ENCODE measurements at places on chromosomes 12 and 14.

GRCh38 chr12:47145188-47145587, 65.4 kb upstream of the AMIGO2 start:
- DNase-seq = no peak

DNA sequence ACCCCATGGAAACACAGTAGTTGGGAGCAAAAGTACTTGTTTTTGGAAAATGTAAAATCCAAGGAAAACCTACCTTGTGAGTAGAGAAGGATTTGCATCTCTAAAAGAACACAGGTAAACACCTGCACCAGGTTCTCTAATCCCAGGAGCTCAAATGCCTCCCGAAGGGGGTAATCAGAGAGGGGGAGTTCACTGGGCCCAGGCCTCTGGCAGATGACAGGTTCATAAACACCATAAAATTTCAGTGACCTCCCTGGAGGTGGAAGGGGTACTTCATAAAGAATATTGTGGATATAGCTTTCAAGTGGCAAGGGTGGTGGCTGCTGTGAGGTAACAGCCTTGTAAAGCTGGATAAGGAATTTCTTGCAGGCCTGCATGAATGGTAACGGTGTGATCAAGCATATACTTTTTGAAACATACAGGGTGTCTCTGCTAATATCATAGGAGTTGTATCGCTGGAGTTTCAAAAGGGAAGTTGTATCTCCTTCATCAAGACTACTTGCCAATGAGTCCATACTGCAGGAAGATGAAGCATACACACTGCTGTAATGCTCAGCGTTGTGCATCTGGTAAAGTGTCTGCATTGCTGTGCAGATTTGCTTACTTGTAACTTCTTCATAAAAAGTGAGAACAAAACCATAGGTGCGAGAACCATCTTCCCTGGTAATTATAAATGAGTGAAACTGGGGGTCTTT, 111.3 kb downstream of the DENND5B start:
- no peak for DNase-seq

- no peak for DNase-seq
These were observed 232.1 kb downstream of the MON2 start for GRCh38 chr12:62698701-62699101.

DNA sequence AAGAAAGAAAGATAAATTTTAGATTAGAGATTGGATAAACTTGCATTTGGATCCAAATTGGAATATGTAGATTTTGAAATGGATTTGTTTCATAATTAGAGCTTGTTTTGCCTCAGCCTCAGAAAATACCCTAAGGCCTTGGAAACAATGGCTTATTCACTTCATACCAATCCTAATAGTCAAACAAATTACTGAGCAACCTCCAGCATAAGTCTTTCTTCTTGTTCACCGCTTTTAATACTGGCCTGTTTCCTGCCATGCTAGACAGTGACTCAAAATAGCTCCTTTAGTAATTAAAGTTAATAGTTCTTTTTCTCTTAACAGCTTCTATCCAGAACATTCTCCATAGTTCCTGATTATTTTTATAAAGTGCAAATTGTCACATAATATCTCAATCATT, 110.9 kb upstream of the DNM1L start:
- DNase-seq = peak; percentile 55

DNA sequence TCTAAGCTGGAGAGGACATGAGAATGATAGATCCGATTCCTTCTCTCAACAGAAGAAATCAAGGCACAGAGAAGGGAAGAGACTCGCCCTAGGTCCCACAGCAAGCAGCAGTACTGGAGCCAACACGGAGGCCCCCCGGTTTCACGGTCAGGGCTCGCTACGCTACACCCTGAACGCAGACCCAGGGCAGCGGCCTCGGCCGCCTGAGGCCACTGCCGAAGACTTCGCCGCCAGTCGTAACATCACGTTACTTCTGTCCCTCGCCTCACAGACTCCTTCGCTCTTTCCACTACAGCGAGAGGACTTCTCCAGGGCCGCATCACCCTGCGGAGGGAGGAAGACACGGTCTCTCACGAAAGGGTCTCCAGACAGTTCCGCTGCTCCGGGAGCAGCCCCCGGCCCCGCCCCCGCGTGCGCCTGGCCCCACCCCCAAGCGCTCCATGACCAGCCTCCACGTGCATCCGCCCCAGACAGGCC, 411 bp upstream of the DCAF4 start:
- no peak for DNase-seq

- DNase-seq = no peak
These were observed 270.7 kb upstream of the GARIN2 start for GRCh38 chr14:66918527-66918926.

DNA sequence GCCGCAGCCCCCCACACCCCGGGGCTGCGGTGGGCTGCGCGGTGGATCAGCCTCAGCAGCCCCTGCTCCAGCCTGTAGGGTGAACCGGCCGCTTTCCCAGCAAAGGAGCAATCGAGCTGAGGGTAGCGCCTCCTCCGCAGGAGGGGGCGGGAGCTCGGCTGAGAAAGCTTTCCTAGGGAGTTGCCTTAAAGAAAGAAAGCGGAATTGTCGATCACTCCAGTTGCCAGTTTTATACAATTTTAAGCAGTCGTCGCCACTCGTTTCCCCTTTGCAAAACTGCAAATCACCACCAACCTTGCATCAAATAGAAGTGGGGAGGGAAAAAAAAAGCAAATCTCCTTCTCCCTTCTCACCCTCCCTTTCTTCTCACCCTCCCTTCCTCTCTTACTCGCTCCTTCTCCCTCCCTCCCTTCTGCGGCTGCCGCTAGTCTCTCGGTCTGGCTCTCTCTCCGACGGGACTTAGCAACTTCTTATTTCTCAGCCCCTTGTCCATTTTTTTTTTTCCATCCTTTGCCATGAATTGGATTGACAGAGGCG, at the start of gene PDE3A:
PDE3A (plus strand) TSS at position 424 of the 537 bp plus-strand sequence. CDS start 748 bp downstream, outside the sequence.
- DNase-seq = peak; percentile 63

DNA sequence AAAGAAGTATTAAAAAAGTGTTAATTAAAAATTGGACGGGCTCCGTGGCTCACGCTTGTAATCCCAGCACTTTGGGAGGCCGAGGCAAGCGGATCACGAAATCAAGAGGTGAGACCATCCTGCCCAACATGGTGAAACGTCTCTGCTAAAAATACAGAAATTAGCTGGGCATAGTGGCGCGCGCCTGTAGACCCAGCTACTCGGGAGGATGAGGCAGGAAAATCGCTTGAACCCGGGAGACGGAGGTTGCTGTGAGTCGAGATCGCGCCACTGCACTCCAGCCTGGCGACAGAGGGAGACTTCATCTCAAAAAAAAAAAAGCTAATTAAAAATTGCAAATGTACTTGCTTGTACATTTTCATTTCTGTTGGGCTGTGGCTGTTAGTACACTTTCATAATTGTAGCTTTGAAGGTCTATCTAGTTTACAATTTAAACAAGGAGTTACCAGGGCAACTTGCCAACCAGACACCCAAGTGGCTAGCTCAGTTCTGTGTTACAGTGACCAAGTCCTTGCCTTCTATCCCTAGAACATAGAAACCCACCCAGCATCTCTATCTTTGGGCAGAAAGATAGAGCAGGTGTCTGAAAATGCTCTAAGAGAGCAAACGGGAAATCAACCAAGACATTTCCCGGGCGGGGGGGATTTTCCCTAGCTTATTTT, 1.2 kb downstream of the COA8 start:
- DNase-seq = no peak

DNA sequence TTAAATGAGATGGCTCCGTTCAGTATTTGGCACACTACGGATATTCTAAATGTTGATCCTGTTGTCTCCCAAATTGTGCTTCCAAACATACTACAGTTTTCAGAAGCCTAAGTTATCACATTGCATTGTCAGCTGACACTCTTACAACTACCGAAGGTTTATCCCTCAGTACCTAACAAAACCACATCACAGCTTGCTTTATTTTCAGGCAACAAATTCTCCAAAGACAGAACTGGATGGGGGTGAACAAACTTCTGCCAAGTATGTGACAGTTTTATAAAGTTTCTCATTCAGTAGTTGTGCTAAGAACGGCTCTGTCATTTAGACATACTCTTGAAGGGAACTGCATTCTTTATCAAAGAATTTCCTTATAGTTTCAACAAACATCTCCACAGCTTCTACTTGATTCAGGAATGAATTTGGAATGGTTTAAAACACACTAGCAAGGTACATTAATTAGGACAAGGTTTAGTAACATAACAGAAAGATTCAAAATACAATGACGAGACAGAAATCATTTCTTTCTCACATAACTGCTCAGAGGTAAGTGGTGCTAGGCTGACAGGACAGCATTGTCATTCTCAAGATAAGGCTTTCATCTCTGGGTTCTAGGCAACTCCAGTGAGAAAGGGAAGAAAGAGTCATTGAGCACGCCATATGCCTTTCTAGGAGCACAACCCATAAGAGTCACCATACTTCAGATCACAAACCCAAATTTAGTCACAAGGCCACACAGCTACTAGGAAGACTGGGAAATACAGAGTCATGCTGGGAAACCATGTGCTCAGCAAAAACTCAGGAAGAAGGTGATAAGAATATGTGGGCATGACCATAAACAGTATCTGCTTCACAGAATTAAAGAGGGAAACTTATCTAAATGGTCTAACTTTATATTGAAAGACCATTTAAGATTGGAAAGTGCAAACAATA, 100.7 kb downstream of the DUSP6 start:
- DNase-seq = no peak

- no peak for DNase-seq
These were observed 557 bp downstream of the COPS7A start for GRCh38 chr12:6724409-6724797.

- DNase-seq = no peak
These were observed 119.8 kb downstream of the ARID2 start for GRCh38 chr12:45849289-45849688.

- no peak for DNase-seq
These were observed 128.6 kb upstream of the FLRT2 start for GRCh38 chr14:85401384-85401783.

DNA sequence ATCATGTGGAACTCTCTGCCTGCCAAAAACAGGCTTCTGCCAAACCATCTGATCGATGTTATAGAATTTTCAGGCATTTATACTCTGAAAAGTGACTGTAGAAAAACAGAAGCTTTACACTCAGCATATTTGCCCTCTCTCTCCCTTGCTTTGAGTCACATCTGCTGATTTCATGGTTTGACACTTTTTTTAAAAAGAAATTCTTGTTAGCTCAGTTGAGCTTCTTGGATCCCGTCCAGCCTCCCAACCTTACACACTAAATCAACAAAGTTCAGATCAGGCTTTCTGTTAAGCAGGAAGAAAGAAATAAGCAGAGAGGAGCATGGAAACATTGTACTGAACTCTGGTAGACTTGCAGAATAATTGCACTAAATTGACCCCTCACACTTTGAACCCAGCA, 193.6 kb upstream of the SEL1L start:
- no peak for DNase-seq

DNA sequence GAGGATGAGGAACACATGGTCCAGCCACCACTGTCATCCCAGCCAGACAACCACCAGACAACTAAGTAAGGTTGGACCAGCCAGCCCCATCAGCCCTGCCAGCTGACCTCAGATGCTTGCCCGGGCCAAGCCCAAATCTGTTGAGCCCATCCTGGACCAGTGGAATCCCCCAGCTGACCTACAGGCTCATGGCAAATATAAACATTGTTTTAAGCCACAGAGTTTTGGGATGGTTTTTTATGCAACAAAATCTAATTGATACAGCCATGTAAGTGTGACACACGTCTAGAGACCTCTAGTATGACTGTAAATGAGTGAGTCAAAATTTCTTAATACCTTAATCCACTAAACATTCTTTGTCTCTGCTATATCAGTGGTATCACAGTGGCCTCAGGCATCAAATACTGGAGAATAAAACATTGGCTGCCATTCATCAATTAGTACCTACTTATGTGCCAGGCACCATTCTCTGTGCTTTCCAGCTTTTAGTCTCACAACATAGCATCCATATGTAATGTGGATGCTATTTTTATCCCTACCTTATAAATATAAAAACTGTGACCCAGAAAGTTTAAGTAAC, 24.2 kb upstream of the NT5DC3 start:
- no peak for DNase-seq

DNA sequence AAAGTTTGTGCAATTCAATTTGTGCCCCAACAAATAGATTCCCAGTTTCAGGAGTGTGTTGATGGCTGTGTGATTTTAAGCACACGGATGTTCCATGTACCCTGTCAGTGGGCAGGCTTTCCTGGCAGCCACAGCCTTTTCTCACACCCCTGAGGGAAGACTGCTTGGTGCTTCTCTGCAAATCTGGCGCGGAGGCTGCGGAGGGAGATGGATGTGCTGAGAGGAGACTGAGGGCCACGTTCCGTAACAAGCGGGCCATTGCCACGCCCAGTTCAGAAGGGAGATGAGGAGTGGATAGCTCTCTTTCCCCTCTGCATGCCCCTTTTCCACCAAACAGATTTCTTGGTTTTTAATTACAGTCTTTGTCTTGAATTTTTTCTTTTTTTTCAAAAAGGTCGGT, 89.1 kb downstream of the BEGAIN start:
- DNase-seq = no peak

DNA sequence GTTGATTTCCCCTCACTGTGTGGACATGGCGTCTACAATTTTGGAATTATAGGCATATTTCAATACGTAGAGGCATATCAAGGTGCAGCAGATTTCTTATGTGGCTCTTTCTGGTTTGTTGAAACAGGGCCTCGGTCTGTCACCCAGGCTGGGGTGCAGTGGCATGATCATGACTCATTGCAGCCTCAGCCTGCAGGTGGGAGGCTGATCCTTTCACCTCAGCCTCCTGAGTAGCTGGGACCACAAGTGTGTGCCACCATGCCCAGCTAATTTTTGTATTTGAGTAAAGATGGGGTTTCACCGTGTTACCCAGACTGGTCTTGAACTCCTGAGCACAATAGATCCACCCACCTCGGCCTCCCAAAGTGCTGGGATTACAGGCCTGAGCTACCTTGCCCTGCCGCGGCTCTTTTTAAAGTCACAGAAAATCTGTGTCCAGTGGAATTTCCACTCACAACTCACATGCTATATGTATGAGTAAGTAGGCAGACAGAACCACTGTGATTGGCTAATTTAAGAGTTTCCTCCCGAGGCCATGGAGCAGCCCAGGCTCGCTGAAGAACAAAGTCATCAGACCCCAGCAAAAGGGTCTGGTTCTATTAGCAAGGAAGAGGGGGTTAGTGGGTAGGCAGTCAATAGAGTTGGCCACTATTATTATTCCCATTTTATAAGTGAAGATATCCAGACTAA, 9.1 kb downstream of the GNG2 start:
- no peak for DNase-seq

DNA sequence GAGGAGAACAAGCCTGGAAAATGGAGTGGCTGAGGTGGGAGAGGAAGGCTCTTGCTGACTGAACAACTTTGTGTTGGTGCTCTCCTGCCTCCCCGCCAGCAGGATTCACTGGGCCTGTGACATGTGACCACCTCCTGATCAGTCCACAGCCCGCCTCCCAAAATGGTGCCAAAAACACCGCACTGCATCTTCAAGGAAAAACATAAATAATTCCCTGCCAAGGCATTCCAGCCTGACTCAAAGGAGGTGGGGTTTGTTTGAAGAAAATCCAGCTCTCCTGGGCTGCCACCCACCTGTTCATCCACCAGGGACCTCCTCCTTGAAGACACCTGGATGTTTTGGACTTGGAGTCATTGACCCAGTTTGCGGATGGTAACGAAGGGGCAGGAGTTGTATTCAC, 83.8 kb upstream of the PIWIL1 start:
- DNase-seq = no peak

- no peak for DNase-seq
These were observed 23.5 kb downstream of the DCAF5 start for GRCh38 chr14:69129264-69129880.

- no peak for DNase-seq
These were observed 253.1 kb upstream of the BTG1 start for GRCh38 chr12:92398565-92399309.

GRCh38 chr12:49942921-49943624, 7.5 kb upstream of the AQP2 start:
- DNase-seq = no peak

- DNase-seq = no peak
These were observed 461.7 kb downstream of the GXYLT1 start for GRCh38 chr12:41683023-41683422.
